Stimulated activated CD4-positive, alpha-beta T cell treated with anti-CD3 and anti-CD28 coated beads, Interleukin-4, amount 100 ng/mL, for 1 hour (primary cell): ENCODE measurements at places on chromosomes 5 and 9.

DNA sequence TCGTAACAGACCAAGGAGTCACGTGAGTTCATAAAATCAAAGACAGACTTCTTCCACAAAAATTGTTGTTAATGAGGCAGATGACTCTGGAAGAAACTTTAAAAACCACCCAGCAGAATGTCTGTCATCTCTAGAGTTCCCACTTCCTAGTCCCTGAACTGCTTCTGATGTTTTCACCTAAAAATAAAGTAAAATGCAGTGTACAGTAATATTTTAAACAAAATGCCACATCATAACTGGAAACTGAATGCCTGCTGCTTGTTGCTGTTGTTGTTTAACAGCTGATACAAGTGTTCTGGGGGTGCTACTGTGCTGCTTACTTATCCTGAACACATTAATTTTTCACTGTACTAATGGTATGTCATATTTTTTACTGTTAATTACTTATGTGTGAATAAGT is 577.2 kb downstream of the MTRR start:
- DNase-seq = no peak

- peak; percentile 59 for DNase-seq
These were observed 480 bp downstream of the LMNB1 start for GRCh38 chr5:126777257-126777974.

- no peak for DNase-seq
These were observed 549.0 kb upstream of the ZNF608 start for GRCh38 chr5:125295405-125295872.

GRCh38 chr5:134444941-134445471 is 33.3 kb upstream of the CDKN2AIPNL start:
- DNase-seq = no peak

DNA sequence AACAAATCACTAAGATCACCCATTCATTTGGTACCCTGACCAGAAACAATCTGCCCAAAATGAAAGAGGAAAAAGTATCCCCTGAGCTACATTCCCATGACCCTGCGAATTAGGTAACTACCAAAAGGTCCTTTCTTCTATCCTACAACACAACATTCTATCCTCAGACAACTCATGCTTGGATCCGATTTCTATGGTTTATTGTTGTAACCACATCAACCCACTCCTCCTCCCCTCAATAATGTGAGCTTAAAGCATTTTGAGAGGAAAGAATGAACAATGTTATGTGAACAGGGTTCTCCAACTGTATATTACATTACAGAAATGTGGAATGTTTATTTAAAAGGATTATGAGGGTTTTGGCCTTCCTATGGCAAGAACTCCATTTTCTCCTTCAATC is 4.0 kb downstream of the SLC35D2 start:
- DNase-seq = no peak

- DNase-seq = no peak
These were observed 71.0 kb upstream of the FCN1 start for GRCh38 chr9:134988706-134989105.

DNA sequence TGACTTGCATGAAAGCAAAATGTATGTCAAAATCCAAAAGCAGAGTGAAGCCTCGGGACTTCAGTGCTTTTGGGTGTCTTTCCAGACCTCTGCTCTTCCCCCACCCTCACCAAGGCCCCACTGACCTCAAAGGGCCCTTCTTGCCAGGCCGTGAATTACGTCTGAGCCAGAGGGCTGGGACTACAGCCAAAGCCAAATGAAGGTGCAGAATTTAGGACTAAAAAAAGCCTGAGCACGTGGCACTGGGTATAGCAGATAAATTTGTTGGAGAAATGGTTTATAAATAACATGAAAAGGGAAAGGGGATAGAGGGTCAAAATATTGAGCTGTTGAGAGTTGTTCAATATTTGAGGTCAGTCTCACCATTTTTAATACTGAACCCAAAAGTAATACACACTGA is 163.4 kb downstream of the GHR start:
- DNase-seq = no peak

GRCh38 chr5:103475629-103476240 is 86.9 kb downstream of the NUDT12 start:
- DNase-seq = no peak

DNA sequence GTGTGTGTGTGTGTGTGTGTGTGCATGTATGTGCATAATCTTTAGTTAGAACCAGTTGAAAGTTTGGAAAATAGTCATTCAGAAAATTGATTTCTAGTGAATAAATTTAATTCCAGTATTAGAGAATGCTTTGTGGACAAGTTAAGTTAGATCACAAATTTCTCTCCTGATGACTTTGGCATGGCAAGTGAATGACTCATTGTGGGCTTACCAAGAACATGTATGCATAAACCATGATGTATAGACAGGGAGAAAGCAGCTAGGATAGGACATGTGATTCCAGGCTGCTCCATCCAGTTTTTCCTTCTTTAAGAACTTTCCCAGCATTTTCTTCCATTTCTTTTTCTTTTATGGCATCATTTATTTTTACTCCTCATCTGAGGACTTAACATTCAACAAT is 85.7 kb upstream of the SGCD start:
- DNase-seq = no peak

DNA sequence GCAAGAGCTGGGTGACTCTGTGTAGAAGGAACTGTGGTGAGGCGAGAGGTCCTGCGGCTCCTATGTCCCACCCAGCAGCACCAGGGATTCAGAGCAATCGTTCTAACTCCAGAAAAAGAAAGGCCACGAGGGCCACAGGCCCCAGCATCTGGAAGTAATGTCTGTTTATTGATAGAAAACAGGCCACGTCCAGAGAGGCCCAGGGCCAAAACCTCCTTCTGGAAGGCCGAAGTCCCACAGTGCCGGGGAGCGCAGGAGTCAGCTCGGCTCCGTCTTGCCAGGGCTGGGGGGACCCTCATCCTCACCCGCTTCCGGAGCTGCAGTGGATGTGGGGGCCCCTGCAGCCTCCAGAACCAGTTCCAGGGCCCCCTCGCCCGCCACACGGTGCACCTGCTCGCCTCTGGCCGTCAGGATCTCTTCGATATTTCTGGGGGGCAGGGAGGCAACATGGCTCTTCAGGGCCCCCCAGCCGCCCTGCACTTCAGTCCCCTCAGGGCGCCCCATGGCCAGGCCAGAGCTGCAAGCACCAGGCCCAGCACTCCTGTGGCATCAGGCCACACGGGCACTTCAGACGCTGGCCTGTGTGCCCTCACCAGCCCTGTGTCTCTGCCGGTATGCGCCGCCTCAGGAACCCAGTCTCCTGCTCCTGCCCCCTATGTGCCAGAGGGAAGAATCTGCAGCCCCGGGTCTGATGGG is 1.6 kb downstream of the DNLZ start:
- DNase-seq = no peak

DNA sequence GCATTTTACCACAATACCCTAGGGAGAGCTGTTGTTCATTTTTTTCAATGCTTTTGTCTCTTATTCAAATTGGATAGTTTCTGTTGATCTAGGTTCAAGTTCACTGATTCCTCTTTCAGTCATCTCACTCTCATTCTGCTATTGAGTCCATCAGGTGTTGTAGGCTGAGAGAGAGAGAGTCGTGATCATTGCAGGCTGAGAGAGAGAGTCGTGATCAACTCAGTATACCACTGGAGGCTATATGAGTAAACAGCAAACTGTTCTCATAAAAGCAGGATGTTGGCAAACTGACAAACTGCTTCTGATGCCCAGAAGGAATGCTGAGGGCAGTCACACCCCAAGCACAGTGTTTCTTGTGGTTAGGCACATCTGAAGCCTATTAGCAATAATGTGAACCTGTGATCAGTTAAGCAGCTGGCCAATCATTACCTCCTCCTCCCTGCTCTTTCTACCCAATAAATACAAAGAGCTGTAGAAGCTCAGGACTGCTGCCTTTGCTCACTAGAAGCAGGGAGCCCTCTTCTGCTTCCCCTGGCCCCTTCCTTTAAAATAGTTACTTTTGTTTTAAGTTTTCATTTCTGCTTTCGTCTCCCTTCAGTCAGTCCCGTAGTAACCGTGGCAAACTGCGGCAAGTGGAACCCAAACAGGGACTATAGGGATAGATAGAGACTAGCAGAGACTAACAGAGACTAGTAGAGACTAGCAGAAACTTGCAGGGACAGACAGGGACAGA is 476.1 kb upstream of the ACO1 start:
- DNase-seq = no peak

DNA sequence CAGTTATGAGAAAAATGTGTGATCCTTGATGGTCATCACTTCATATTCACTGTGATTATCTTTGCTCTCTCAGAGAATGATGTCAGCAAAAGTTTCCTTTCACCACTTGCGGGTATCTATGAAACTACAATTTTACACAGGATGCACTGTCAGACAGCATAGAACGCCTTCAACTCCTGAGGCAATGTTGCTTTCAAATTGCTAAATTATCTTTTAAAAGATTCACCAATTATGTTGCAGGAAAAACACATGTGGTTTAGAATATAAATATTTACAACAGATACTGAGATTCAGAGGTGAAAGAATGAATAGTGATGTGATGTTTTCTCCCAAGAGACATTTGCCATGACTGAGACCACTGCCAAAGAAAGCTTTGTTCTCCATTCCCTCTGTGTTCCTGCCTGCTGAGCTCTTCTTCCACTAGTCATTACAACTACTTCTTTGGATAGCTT is 879.8 kb upstream of the DMAC1 start:
- DNase-seq = no peak

DNA sequence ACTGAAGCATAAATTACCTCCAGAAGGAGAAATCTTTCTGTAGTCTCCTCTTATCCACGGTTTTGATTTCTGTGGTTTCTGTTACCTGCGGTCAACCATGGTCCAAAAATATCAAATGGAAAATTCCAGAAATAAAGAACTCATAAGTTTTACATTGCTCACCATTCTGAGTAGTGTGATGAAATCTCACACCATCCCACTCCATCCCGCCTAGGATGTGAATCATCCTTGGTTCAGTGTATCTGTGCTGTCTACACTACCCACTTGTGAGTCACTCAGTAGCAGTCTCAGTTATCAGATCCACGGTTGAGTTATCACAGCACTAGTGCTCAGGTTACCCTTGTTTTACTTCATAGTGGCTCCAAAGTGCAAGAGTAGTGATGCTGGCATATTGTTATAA is 371.2 kb downstream of the NFIB start:
- DNase-seq = no peak

GRCh38 chr5:77066184-77066583 is 20.9 kb downstream of the ZBED3 start:
- DNase-seq = no peak

DNA sequence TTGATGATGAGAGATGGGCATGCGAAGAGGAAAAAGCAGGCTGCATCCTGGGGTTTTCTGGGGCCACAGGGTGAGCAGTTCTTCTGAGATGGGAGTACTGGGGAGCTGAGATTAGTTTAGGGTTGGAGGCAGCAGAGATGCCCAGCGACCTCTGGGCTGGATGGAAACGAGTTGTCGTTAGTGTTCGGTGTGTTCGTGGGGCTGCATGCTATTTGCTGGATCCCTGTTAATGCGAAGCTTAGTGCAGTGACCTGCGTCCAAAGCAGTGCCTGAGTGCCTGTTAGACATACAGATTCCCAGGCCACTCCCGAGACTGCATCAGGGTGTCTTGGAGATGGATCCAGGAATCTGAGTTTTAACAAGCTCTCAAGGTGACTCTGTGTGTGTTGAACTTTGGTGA is 201.3 kb downstream of the CACNA1B start:
- no peak for DNase-seq

DNA sequence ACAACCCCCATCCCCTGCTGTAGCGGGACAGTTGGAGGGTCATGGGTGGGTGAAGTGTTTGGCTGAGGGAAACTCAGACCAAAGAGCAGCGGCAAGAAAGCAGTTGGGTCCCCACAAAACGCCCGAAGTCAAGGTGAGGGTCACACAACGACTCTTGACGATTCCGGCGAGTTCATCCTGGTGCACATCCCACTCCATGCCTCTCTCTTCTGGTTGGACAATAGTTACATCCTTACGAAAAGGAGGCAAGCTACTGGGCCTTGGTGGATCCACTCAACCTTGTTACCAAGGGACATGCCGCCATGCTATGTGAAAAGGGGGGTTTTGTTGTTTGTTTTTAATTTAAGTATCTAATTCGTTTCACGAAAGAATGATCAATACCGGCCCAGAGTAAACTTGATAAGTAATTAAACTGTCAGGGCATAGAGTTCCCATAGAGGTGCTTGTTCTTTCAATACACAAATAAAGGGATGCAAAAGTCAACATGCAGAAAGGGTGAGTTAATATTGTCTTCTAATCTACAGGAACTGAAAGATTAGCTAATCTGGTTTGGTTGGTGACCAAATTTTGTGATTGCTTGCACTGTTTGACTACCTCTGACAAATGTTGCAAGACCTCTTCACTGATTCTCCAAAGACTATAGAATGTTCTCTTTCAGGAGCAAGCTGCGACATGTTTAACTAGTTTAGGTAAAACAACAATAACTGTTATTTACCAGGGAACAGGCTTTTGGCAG is 732 bp upstream of the SMIM15 start:
- no peak for DNase-seq

GRCh38 chr5:174383210-174384167 is 338.0 kb downstream of the NSG2 start:
- no peak for DNase-seq

DNA sequence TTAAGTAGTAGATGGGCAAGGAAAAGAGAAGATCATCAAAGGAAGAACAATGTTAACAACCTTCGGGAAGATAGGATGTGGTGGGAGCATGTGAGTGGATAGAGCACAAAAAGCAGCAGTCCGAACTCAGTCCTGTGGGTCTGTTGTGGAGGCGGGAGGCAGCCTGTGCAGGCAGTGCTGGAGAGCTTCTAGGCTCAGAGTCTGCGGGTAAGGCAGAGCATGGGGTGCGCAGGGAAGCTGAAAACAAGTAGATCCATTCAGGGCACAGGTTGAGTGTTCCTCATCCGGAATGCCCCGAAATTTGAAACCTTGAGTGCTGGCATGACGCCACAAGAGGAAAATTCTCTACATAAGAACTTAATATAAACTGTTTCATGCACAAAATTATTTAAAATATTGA is 84.9 kb downstream of the PPIC start:
- no peak for DNase-seq

- no peak for DNase-seq
These were observed 15.6 kb downstream of the IRF1 start for GRCh38 chr5:132474881-132475496.

DNA sequence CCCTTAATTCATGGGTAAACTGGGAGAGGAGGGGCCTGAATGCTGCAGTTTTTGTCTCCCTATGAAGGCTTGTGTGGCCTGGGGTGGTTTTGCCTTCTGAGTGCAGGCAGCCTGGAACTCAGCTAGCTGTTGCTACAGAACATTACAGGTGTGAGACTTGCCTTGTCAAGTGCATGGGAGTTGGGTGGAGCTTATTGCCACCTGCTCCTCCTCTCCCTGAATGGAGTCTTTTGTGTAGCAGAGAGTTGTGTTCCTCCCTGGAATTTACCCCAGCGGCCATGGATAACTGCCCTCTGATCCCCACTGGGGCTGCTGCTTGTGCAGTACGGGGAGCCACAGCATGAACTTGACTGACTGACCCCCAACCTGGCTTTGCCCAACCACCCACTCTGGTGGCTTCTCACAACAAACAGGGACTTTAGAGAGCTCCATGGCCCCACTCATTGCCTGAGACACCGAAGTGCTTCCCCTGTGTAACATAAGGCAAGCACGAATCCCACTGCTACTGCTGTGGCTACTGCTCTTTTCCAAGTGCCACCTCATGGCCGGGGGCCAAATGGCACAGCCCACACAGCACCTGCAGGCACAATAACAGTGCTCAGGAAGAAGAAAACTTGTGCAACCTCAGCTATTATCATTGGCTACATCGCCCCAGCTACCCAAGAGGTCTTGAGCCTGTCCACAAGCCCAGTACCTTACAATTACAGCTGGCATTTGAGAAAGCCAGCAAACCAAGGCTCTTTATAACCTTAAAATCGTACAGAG is 942.9 kb downstream of the CDH18 start:
- DNase-seq = no peak
